ENCODE measurements at places on chromosomes 6 and 20.
A peak's percentile ranks its signal among the peaks of the same experiment; 100 is the strongest.

GRCh38 chr20:46174469-46175126, 56.5 kb downstream of the CD40 start:
- no peak for DNase-seq

GRCh38 chr6:21208796-21209186, 384.8 kb upstream of the SOX4 start:
- no peak for DNase-seq

- no peak for DNase-seq
These were observed 41.4 kb downstream of the PHACTR3 start for GRCh38 chr20:59645761-59646171.

DNA sequence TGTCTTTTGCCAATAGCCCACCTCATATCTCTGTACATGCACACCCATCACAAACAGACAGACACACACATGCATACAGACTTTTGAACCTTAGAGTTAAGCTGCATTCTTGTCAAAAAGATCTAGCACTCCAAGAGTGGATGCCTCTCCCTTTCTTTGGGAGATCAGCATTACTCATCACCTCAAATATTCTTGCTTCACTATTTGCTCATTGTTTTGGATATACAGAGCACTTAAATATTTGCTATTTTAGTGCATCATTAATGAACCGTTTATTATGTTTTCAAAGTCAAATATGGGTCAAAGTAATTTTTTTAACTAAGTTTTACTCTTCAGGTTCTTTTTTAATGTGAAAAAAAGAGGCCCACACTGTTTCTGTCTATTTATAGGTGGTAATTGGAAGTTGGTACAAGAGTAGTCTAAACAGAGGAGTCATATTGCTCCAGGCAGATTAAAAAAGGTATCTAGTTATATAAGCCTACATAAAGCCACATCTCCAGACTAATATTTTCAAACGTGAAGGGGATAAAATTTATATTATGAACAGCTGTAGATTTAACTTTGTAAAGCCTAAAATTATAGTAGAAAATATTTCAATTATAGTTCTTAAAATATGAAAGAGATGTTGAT, 102.6 kb downstream of the FLRT3 start:
- no peak for DNase-seq

DNA sequence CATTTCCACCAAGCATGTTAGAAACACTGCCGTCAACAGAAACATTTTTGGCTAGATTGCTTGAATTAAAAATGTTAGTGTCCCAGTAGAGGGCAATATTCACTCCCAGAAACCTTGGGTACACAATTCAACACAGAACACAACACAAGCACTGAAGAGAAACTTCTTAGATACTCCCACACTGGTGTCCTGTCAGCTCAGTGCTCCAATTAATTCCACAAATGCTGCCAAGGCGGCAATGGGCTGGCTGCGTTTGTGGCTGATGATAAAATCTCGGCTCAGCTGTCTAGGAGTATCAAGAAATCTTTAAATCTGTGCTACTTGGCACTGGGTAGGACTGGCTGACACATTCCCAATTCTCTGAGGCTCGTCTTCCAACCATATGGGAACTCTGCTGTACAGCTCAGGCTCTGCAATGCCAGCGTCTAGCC, 39.3 kb downstream of the BEND3 start:
- no peak for DNase-seq

- DNase-seq, result no peak
These were observed 47.1 kb downstream of the PEX7 start for GRCh38 chr6:136869451-136869850.

DNA sequence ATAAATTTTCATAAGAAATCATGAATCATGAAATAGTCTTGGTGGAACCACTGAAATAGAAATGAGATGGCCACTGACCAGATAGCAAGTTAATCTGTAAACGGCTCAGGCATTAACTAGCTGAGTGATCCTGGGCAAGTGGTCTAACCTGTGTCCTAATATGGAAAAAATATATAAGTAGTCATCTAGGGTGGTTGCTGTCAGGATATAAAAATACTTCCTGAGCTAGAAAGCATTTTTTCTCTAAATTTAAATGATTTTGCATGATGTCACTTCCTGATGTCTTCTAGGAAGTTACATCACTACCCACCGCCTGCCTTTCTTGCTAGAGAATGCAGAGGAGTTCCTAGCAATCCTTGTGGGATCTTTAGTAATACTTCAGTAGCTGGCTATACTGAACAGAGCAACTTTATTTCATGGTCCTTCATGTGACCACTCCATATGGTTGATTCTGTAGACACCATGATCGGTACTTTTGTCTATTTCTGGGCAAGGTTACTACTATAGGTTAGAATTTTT, 228.1 kb upstream of the CEP162 start:
- no peak for DNase-seq

- no peak for DNase-seq
These were observed 13.9 kb downstream of the DEF6 start for GRCh38 chr6:35311390-35312075.

DNA sequence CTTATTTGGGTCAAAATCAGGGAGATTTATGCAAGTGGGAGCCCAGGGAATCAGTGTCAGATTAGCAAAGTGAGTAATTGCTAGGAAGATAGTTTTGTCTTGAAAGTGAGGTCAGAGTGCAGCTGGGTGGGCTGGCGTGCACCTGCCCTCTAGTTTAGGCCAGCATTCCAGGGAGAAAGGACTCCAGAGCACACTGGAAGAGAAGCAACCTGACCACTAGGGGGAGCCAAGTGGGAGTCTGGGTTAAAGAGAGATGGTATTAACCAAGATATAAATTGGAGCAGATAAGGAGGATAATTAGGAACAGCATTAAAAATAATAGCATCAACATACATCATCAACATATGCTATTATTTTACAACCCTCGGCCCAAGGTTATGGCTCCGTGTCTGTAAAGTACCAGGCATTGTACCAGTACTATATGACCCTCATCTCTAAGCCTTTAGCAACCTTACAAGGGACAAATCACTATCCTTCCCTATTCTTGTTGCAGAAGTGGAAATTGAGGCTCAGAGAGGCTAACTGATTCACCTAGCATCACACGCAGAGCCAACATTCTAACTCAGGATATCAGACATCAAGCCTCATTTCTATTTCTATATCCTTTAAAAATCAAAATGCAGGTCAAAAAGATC, 57.8 kb downstream of the SLC2A10 start:
- peak; percentile 81 for DNase-seq

DNA sequence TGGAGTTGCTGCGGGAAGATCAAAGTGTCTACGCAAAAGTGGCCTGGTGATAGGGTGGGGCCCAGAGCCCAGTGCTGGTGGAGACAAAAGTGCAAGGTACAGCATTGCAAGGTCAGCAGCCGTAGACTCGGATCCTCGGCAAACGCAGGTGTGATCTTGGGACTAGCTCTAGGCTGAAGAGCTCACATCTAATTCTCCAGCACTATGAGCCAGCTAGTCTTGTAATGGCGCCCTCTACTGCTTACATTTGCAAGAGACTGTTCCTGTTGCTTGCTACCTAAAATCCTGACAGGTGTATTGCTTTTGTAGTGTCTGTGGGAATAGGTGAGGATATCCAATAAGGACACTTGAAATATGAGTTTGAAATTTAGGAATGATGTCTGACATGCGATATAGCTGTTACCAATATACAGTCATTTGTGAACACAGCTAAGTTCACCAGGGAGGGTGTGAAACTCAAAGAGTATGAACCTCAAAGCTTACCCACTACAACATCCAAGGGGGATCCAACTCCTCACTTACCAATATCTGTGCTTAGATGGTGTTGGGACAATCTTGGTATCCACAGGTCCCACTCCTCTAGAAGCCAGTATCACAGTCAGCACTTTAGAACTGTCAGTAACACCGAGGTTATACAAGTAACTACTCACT, 58.4 kb downstream of the PDE7B start:
- peak; percentile 89 for DNase-seq

DNA sequence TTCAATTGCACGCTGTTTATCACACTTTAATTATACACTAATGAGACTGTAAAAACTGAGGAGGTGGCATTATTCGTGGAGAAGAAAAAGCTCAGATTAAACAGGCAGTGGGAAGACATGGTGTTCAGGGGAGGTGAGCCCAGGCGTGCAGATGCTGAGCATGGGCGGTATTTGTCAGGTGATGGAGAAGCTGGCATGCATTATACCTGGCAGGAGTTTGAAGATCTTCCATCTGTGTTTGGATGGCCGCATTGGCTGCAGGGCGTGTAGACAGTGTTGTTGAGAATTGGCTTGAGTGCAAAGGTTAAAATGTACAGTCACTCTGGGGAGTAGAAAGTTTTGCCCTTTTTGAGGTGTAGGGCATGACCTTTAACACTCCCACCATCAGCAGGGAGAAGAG, 213.8 kb downstream of the ERMARD start:
- peak; percentile 16 for DNase-seq

GRCh38 chr6:148837941-148838340, 91.1 kb downstream of the UST start:
- DNase-seq, result no peak

- no peak for DNase-seq
These were observed 13.3 kb upstream of the HBS1L start for GRCh38 chr6:135067911-135068310.
